Omental fat pad (tissue), 4 donors: ENCODE measurements at places on chromosomes 11 and 22. TPM values are rescaled to one million over a fixed set of nuclear protein-coding genes. Genes with fewer than 3 reads are reported as not detected.

The IGLL1 gene
- not detected for total RNA-seq

The SLC22A6 gene
- total RNA-seq, result not detected

The BIK gene
- not detected for total RNA-seq

The UPK3A gene
- total RNA-seq, result not detected

The GRM5 gene
- total RNA-seq, result 0.13 TPM

The TMX2 gene
- 69.1 TPM for total RNA-seq

The OR8K1 gene
- total RNA-seq, result not detected

The C11orf91 gene
- not detected for total RNA-seq

The KDM4E gene
- not detected for total RNA-seq

The PIH1D2 gene
- 0.48 TPM for total RNA-seq

The NUP98 gene
- total RNA-seq, result 128 TPM

The OR4A16 gene
- not detected for total RNA-seq

The PTPN5 gene
- total RNA-seq, result 1.1 TPM

The CCDC73 gene
- not detected for total RNA-seq

The PGR gene
- 1.5 TPM for total RNA-seq

The OR8G5 gene
- total RNA-seq, result not detected

The TTC28 gene
- 44.7 TPM for total RNA-seq

The TBX1 gene
- not detected for total RNA-seq
